ENCODE measurements at places on chromosomes 5 and 9.

DNA sequence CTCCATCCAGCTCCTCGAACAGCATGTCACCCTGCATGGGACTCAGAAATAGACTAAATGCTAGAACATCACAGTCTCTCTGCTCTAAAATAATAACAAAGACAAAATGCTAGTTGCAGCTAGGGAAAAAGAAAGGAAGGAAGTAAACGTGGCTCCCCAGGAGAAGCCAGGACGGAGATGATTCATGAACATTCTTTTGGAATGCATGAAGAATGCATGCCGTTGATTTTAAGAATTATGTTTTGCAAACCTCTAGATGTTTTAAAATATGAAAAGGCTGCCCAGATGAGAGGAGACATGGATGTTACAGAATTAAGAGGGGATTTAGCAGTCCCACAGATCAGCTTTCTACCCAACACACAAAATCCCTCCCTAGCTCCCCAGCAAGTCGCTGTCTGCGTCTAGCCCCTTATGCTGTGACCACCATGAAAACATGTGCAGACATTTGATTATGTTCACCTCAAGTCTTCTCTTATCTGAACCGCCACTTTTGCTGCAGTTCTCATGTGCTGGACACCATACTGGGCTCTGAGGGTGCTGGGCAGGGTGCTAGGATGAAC lies 139.4 kb upstream of the LMX1B start:
- DNase-seq = no peak

DNA sequence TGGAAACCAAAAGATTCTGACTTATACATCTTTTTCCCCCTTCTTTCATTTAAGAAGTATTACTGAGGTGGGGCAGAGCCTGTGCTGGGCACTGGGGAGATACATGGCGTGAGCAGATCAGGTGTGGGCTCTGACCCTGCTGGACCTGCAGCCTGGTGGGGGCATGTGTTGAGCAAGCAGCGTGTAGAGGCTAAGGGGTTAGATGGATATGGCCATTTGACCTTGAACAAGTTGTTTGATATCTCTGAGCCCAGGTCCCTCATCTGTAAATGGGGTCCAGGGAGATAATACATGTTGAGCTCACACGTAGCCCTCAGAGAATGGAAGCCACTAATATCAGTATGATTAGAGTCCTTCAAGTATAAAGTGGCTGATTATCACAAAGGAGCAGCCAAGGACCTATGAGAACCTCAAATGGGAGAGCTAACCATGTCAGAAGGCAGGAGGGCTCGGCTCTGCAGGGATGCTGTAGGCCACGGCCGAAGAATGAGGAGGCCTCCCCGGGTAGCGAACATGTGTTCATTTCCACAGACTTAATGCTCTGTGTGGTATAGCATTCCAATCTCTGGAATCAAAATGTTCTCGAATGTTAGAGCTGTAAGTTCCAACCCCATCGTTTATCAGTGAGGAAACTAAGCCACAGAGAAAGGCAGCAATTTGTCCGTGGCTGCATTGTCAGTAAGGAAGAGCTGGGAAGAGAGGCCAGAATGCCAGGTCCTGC lies 15.4 kb upstream of the ANGPTL2 start:
- DNase-seq = no peak

DNA sequence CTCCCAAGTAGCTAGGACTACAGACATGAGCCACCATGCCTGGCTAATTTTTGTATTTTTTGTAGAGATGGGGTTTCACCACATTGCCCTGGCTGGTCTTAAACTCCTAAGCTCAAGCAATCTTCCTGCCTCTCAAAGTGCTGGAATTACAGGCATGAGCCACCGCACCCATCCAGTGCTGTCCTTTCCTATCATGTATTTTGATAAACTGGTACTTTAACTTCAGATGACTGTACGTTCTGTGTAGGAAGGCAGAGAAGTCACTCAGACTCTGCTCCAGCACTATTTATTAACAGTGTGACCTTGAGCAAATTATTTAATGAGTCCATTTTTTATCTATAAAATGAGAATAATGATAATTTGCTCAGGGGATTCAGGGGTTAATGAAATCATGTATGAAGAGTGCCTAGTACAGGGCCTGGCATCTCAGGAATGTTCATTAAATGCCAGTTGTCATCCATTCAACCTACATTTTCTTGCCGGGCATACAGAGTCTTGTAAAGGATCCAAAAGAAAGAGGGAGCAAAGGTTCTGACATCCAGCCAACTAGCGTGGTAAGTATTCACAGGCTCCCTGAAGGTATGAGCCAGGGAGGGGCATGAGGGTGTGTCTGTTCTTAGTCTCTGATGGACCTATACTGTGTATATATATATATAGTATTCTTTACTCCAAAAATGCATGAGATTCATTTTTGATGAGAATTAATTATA lies 201.9 kb downstream of the PBX3 start:
- no peak for DNase-seq

GRCh38 chr5:58191443-58191842 lies 268.4 kb downstream of the PLK2 start:
- no peak for DNase-seq

DNA sequence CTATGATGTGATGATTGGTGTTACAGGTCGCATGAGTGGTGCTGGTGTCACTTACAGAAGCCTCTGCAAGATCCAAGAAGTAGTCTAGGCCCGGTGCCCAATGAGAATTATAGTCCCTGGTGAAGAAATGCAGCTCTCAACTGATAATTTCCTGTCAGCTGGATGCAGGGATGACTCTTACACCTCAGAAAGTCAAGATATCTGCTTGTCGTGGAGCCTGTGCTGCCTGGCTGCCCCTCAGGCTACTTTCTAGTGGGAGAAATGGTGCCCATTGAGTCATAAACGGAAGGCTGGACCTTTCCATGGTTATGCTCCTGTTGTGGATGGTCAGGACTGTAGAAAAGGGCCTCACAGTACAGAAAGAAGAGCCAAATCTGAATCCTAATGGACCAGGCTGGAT lies 46.8 kb upstream of the NXNL2 start:
- DNase-seq = no peak

DNA sequence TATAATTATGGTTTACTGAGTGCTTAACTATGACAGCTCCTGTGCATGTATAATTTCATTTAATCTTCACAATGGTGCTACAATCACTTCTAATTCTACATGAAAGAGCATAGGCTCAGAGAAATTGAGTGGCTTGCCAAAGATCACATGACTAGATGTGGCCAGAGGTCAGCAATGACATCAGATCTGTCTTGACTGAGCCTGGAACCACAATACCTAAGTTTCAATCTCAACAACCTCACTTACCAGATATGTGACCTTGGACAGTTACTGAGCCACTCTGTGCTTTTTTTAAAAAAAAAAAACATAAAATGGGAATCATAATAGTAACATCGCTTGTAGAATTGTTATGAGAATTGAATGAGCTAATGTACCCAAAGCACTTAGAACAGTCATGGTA lies 130.7 kb downstream of the TRIM32 start:
- DNase-seq = no peak

- DNase-seq = no peak
These were observed 80.1 kb downstream of the ITGA1 start for GRCh38 chr5:52867809-52868208.

GRCh38 chr5:92641031-92641962 lies 939.7 kb downstream of the NR2F1-AS1 start:
- no peak for DNase-seq

DNA sequence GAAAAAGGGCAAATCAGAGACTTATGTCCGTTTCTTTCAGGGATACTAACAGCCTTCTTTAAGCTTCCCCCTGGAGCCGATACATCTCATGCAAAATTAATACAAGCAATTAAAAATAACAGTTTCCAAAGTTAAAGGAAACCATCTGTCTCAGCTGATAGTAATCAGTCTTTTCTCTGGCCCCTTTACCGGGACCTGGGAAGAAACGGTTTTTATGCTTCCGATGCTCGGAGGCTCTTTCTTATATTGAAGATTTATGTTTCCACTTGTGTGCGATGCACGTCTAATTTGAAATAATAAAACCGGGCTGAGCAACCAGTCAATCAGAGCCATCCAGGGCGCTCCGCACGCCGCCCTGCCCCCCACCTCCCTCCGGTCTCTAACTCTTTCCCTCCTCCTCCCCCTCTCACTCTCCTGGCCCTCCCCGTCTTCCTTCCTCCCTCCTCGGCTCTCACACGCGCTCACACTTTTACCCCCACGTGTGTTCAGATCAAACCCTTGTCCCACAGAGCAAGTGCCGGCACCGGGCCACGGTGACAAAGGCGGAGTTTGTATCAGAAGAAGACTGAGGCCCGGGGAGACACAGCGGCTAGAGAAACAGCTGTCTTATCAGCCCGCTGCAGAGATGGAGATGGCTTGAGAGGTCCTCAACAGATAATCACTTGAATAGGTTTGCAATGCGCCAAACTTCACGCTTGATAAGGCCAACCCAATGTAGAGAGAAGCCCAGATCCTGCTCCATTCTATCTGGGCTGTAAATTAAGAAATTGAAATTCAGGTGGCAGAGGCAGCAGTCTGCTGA lies 5.1 kb upstream of the ELAVL2 start:
- DNase-seq = no peak

GRCh38 chr5:146213210-146213826 lies 9.9 kb downstream of the RBM27 start:
- no peak for DNase-seq

- DNase-seq = no peak
These were observed 203.2 kb downstream of the CD180 start for GRCh38 chr5:66993448-66993847.

DNA sequence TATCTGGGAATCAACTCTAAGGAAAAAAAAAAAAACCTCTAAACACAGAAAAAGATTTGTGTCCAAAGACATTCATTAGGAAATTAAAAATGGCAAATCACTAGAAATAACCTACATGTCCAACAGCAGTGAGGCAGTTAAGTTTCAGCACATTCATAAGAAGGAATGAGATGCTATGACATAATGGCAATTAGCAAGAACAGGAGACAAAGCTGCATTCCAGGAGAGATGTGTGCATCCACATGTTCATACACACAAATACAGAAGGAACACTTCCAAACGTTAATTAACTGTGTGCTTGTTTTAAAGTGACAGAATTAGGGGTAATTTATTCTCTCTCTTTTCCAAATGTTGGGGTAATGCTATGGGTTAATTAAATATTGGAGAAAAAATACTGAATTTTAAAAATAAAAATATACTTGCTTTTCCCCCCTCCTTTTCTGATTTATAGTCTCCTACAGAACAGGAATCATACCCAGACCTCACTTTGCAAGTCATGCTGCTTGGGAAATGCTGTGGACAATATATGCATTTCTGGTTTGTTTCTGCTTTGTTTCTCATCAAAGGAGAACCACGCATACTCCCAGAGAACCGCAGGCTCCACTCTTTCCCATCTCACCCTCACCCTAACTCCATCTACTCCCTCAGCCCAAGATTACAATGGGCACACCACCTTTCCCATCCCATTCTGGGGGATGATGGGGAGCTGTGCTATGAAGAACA lies 114.1 kb downstream of the CDK5RAP2 start:
- no peak for DNase-seq

- DNase-seq = no peak
These were observed 15.8 kb upstream of the PSAT1 start for GRCh38 chr9:78280982-78281668.

DNA sequence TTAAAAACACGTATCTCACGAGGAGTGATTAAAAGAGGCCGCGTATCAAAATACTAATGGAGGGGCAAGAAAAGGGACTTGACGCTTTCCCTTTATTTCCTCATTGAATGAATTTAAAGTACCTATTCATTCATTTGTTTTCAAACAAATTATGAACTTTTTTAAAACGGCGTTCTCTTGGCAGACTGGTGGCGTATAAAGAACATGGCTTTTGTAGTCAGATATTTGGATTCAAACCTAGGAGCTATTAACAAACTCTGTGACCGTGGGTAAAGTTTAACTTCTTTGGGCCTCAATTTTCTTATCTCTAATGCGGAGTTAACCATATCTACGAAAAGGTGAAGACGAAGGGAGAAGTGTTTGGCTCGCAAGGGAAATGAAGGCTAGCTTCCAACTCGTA lies 876 bp downstream of the CAAP1 start:
- DNase-seq = no peak

- no peak for DNase-seq
These were observed 184.7 kb upstream of the TRPM3 start for GRCh38 chr9:71306134-71306533.

DNA sequence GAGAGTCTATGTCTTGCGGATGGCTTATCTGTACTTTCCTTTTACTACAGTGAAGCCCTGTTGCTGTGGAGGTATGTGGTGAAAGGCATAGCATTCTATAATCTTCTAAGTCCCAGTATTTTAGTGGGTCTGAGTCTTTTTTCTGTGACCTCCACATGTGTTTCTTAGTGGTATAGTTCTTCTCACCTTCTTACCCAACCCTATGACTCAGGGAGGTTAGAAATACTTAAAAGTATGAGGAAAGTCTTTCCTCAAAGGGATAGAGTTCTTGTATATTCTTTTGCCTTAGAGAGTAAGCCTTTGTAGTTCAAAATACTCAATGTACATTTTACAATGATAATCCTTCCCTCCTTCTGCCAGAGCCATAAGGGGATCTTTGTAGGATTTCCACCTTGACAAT lies 621.9 kb upstream of the CTNND2 start:
- no peak for DNase-seq

DNA sequence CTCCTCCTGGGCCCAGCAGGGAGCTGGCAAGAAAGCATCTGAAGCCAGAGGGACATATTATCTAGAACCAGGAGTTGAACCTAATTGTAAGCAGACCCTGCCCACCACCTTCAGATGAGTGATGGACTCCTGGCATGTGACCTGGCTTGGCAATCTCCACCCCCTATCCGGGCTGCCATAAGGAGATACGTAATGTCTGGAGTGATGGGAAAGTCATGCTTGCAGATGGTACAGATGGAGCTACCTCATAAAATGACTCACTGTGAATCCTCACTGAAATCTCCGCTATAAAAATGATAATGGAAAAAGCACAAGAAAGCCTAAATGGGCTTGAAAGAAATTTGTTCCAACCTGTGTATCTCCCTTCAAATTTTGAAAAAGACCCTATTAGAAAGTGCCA lies 157.5 kb downstream of the DMRT2 start:
- DNase-seq = no peak

DNA sequence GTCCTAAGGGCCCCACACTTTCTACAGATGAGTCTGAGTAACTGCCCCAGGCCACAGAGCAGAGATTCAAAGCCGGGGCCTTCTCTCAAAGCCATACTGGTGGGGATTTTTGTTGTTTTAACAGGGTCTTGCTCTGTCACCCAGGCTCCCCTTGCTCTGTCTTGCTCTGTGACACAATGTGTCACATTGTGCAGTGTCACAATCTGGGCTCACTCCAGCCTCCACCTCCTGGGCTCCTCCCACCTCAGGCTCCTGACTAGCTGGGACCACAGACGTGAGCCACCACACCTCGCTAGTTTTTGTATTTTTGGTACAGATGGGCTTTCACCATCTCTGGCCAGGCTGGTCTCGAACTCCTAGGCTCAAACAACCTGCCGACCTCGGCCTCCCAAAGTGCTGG lies 8.6 kb downstream of the AGPAT2 start:
- no peak for DNase-seq

- no peak for DNase-seq
These were observed 1.8 kb upstream of the ENTPD2 start for GRCh38 chr9:137055385-137056364.
